Endothelial cell (in vitro differentiated cells): ENCODE measurements at places on chromosomes 6 and 20. TPM values are rescaled to one million over a fixed set of nuclear protein-coding genes. Genes with fewer than 3 reads are reported as not detected.

COL10A1 gene
- not detected for total RNA-seq

GCLC gene
- total RNA-seq = 28.7 TPM

VWA7 gene
- 0.74 TPM for total RNA-seq

LMBRD1 gene
- total RNA-seq = 26.5 TPM

TMEM244 gene
- total RNA-seq = not detected

MOG gene
- not detected for total RNA-seq

DNA sequence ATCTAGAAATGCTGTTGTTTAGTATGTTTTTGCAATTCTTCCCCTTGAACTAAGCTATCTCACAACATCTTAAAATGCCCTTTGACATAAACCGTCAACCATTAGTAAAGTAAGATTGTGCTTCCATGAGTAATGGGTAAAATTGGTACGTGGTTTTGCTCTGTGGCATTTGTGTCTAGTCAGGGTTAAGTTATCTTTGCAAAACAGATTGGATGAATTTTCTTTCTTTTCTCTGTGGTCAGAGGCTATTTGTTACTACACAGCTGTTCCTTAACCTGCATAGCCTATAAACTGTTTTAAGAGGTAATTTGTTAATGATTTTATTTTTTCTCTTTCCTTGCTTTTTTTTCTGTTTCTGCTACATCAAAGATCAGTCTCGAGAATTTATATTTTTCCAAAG is 75.4 kb downstream of the RPP40 start:
- DNase-seq = no peak

- DNase-seq = no peak
Measured at GRCh38 chr20:50572938-50573777, 63.0 kb downstream of the PTPN1 start.

DNA sequence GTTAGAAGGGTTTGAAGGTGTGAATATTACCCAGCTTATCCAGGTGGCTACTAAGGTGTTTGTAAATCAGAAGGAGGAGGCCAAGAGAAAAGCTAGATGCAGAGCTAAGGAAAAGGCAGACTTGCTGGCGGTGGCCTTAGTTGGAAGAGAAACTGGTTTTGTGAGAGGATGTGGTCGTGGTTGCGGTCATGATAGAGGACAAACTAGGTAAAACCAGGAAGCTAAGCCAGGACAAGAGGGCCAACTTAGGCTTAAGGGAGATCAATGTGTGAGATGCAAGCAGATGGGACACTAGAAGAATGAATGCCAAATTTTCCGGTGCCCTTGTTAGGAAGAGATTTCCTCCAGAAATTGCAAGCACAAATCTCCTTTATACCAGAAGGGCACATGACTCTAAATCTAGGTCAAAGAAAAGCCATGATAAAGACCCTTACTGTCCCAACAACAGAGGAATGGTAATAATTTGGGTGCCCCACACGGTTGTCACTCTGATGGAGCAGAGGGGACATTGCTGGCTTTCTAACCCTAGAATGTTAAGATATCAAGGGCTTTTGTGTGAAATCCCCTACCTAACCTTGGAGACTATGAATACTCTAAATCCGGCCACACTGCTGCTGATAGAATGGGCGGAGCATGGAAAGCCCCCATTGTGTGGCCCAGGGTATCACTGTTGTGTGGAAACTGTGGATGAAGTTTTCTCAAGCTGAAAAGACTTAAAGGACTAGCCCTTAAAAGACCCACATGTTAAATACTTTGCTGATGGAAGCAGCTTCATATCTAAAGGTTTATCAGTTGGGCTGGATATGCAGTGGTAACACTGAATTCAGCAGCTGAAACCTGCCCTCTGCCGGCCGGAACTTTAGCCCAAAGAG is 7.8 kb downstream of the IL22RA2 start:
- no peak for DNase-seq

GRCh38 chr20:4782378-4782772 is 60.7 kb downstream of the PRND start:
- no peak for DNase-seq

- no peak for DNase-seq
Measured at GRCh38 chr6:38824243-38824894, 109.3 kb downstream of the DNAH8 start.

- no peak for DNase-seq
Measured at GRCh38 chr6:38580030-38580429, 59.7 kb downstream of the BTBD9 start.

DNA sequence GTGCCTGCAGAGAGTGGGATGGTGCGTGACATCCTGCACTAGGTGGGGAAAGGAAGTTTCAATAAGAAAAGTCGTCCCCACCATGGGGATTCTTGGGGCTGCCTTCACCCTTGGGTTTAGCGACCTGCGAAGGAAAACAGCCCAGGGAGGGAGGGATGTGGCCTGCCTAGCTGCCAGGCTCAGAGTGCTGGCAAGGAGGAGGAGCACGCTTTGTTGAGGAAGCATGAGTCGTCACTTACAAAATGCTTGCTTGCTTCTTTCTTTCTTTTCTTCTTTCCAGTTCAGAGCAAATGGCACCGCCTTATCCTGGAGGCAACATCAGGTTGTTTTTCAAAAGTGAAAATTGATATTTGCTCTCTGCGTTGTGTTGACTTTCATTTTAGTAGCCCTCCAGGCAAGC is 123.2 kb downstream of the TFAP2C start:
- no peak for DNase-seq

- DNase-seq = no peak
Measured at GRCh38 chr20:53359425-53359824, 234.2 kb downstream of the ZNF217 start.

DNA sequence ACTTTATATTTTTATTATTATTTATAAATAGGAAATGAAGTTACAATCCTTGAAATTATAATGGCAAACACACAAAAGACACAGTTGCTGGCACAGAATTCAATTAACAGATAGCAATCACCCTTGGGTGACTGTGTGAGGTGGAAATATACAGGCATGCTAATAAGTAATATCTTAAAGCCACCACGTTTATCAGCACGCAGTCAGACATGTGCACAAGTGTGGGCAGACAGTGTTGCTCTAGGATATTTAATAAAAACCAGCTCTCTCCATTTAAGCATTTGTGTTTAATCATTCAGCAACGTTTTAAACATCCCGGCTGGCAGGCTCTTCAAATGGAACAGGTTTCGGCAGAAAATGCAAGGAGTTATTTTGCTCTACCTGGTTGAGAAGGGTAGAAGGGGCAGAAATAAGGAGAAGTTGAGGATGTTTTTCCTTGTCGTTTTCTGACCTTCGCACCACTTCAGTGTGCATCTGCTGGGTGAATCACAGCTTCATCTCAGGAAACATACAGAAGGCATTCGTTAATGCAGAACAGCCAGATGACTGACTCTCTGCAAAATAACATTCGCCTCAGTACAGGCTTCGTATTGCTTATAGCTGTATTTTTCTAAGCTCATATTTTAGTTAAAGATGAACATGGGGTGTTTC is 585.1 kb downstream of the QKI start:
- DNase-seq = no peak

DNA sequence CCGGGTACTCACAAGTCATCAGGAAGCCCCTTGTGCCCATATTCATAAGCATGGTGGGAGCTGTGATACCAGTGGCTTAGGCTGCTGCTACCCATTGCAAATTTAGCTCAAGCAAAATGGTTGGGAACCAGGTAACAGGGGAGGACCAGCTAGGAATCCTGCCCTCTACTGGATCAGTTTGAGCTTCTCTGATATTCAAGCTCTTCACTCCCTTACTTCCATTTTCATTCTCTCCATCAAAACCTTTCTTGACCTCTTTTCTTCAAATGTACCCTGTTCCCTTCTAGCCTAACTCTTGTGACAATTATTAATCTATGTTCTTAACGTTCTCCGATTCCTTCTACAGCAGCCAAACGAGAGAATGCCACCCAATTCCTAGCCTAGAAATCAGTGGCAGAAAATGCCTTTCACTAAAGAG is 9.7 kb downstream of the NOL7 start:
- no peak for DNase-seq

DNA sequence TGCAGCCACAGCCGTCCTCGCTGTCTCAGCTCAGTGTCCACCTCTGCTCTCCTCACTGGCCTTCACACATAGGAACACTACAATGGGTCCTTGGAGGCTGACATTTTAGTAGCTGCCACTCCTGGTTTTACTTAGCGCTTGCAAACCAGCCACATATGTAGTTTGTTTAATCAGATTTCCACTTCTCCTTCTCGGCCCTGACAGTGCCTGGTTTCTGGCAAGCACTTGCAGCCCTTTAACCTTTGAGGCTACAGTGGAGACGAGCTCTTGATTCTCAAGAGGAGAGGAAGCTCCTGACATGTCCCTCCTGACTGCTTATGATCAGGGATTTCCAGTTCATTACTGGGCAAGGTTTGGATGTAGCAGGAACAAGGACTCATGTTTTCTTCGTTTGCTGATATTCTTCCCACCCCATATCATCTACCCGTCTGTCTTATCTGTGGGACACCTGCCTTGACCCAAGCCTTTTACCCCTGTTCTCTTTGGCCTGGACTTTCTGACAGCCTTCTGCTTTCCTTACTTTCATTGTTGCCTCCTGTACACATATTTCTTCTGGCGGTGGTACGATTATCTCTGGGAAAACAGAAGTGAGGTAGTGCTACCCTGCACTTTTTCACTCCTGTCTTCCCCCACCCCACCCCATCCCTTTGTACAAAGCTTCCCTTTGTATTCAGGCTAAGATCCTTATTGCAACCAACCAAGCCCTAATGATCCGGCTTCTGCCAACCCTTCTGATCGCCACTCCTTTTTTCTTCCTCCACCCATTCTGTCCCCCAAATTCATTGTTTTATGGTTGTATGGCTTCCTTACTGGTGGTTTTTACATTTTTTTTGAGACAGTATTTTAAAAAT is 31.2 kb downstream of the CEP43 start:
- DNase-seq = no peak
